Psoas muscle (tissue), 8 donors: ENCODE measurements at places on chromosomes 11 and 22. TPM values are rescaled to one million over a fixed set of nuclear protein-coding genes. Genes with fewer than 3 reads are reported as not detected.

GRCh38 chr11:119307219-119307618 is 9.7 kb downstream of the MCAM start:
- no peak for DNase-seq

DNA sequence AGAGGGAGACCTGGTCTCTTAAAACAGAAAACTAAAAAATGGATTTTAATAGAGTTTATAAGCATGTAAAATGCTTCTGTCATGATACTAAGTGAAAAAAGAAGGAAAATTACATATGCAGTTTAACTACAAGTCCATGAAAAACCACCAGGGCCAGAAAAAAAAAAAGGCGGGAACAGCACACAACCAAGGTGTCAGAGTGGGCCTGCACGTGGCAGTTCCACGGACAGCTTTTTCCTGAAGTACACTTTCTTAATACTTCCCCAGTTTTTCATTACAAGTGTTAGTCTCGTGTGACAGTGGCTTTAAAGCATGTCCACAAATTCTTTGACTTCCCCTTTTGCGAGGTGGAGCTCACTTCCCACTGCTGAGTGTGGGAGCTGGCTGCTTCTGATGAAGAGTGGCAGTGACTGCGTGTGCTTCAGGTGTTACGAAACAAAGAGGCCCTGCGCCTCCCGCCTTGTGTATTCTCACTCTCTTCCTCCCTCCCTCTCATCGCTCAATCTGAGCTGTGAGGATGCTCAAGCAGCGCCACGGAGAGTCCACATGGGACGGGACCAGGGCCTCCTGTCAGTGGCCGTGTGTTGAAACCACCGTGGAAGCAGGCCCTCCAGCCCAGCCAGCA is 16.4 kb downstream of the PPM1F start:
- peak; percentile 46 for DNase-seq

DNA sequence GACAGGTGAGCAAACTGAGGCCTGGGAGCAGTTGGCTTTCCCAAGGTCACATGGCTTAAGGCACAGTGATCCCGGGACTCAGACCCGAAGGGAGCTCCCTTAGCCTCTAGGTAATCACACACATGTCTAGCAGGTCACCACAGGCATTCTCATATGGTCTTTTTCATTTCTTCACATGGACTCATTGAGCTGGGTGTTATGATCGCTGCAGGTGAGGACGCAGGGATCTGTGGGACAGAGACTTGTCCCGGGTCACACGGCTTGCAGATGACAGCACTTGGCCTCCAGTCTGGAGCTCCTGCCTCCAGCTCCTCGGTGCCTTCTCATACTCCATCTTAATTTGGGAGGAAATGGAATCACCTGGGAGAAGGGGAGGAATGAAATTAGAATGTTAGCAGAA is 23.6 kb upstream of the CACNG2 start:
- DNase-seq = no peak

DNA sequence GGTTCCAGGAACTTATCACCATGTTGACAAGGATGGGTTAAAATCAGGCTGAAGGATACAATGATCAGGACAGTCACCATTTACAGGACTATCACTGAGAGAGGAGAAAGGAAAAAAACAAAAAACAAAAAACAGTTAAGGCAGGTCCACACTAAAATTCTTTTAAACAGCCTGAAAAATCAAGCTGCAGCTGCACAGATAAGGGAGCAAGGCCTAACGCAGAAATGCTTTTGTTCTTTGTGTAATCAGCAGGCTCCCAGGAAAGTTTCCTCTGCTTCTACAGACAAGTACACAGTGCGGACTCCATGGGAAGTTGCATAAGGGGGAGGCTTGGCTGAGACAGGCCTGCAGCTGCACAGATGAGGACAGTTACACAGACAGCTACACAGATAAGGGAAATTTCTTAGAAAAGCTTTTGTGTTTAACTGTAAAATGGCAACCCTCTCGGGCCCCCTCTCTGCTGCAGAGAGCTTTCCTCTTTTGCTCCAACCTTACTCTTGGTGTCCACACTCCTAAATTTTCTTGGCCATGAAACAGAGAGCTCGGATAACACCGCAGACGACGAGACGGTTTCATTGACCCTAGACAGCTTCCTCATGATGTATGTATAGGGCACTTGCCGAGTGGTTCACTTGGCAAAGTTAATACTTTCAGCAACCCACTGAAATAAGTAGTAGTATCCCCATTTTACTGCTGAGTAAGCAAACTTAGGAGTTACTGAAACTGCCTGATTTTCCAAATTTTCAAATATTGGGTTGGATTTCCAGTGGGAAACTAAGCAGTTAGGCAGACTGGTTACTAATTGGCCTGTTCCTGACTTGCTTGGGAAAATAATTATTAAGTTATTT is 45.5 kb downstream of the PIWIL3 start:
- DNase-seq = no peak

DNA sequence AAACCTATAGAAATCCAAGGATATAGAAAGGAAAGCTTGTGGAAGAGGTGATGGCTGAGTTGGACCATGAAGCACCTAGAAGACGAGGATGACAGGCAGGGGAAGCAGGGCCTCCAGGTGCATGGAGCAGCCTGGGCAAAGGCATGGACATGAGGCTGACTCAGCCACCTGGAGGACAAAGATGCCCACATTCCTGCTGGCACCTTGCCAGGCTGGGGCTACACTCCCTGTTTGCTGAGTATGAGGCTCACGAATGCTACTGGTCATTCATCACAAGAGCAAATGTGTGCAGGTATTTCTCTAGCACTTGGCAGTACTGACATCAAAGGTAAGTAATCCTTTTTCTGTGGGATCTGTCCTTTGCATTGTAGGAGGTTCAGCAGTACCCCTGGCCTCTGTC is 7.1 kb upstream of the SCGB2A1 start:
- no peak for DNase-seq

DNA sequence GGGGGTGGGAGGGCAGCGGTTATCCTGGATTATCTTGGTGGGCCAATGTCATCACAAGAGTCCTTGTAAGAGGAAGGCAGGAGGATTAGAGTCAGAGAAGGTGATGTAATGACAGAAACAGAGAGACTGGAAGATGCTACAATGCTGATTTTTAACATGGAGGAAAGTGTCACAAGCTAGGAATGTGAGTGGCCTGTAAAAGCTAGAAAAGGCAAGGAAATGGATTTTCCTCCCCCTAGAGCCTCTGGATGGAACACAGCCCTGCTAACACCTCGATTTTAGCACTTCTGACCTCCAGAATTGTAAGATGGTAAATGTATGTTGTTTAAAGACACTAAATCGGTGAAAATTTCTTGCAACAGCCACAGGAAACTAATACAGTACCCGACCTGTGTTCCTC is 109.3 kb downstream of the MN1 start:
- no peak for DNase-seq

- DNase-seq = no peak
Observed at GRCh38 chr11:18071098-18071705, 25.1 kb upstream of the TPH1 start.

DNA sequence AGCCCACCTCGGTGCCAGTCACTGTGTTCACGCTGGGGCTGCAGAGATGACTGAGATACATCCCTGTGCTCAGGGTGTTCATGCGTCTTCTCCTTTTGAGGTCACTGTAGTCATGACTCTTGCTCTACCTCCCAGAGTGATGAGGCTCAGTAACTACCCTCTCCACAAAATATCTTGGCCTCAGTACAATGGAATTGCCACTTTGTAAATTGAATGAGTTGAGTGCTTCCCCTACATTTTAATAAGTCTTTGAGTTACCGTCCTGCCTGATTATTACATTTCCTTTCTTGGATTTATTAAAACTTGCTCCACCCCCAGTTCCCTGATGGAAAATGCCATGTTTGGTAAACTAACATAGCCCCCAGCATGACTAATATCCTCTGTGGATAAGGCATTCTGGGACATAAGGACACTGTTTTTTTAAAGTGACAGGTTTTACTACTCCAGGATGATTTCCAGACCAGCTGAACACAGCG is 15.9 kb downstream of the PRSS23 start:
- DNase-seq = no peak

DNA sequence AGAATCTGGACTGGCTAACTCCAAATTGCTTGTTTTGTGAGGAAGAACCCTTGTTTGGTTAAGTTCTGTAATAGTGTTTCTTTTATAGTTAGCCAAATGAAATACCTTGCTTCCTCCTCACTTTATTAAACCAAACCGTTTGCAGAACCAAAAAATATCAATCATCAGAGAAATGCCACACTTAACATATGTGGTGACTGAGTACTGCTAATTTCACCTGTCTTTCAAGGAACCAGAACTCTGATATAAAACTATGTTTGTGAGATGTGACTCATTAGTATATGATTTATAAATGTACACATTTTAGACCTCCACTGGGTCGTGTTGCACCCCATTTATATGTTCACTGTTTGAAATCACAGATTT is 119.9 kb downstream of the PGR start:
- no peak for DNase-seq

- peak; percentile 88 for DNase-seq
Observed at GRCh38 chr11:118911880-118912741, 13.6 kb downstream of the BCL9L start.

DNA sequence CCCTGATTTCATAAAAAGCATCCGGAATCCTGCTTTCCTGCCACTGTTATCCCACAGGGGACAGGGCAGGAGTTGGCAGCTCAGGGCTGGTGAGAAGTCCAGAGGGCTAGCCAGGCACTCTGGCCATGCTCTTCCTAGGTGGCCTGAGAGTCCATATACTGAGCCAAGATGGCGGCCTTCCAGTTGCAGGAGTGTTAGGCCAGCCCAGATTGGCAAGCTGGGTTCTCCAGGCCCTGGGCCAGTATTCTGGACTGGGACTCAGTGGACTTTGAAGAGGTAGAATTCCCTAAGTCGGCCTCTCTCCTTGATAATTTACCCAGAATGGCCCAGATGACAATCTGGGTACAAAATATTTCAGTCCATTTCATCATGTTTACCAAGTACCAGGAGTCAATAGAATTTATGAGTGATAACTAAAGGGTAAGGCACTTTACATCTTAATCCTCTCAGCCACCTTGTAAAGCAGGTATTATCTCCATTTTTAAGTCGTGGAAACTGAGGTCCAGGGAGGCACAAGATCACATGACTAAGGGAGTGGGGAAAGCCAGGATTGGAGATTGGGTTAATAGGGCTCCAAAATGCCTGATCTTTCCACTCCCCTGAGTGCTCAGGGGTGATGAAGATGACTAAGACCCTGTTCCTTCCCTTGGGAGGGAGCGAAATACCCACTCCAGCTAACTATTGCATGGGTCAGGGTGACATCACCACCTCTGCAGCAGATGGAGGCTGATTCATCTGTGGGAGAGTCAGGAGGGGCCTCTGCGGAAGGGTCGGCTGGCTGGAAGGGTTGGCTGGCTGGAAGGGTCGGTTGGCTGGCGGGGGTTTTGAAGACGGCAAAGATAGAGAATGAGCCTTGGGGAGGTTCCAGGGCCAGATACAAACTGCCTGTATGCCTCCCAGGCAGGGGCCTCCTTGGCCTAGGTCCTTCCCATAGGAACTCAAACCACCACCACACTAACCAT is 1.2 kb upstream of the MICALL1 start:
- DNase-seq = peak; percentile 61

- DNase-seq = no peak
Observed at GRCh38 chr11:15563054-15563453, 448.3 kb downstream of the INSC start.

DNA sequence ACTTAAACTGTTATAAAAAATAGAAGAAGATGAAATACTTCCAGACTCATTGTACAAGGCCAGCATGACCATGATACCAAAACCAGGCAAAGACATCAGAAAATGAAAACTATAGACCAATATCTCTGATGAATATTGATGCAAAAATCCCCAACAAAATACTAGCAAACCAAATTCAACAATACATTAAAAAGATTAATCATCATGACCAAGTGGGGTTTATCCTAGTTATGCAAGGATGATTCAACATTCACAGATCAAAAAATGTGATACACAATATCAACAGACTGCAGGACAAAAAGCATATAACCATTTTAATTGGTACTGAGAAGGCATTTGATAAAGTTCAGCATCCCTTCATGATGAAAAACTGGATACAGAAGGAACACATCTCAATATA is 824.5 kb upstream of the RAG2 start:
- DNase-seq = no peak

GRCh38 chr11:90916706-90917105 is 693.9 kb upstream of the CHORDC1 start:
- DNase-seq = no peak

- no peak for DNase-seq
Observed at GRCh38 chr11:15750535-15751308, 605.6 kb downstream of the SOX6 start.

DNA sequence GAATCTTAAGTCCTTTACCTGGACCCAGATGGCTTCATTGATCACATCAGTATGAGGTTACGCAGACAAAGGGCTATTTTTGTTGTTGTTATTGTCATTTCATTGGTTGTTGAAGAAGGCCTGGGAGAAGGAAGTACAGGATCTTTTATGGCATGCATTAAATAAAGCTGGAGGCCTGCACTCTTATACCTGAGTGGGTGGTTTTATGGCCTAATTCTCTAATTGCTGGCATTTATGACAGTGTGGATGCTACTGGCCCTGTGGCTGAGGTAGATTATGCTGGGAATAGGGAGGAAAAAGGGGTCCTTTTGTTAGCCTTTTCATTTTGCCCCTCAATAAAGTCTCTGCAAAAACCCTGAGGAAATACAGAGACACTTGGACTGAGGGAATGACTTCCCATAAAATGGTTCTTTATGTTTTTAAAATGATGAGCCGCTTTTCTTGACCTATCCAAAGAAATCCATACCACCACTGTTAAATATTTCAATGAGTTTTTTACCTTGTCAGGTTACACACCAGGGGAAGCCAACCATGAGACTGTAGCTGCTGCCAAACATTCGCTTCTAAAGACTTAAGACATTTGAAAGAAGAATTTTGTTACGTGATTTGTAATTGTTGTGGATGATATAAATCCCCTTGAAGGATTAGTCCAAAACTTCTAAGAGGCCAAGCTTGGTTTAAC is 6.8 kb downstream of the KMT2A start:
- no peak for DNase-seq

GRCh38 chr11:75147875-75148263 is 3.0 kb upstream of the SLCO2B1 start:
- DNase-seq = peak; percentile 67

GRCh38 chr11:83092488-83093384 is 21.0 kb upstream of the RAB30 start:
- peak; percentile 64 for DNase-seq

Gene ETS1
- 27.3 TPM for total RNA-seq

Gene CRYBB3
- not detected for total RNA-seq

Gene CCDC73
- total RNA-seq = not detected

Gene ZNF280A
- not detected for total RNA-seq

Gene TSPAN18
- 8.0 TPM for total RNA-seq

Gene GRAMD1B
- total RNA-seq = 8.9 TPM

Gene TMEM151A
- total RNA-seq = not detected

Gene SUSD2
- 1.6 TPM for total RNA-seq

Gene OR10A3
- not detected for total RNA-seq

Gene C22orf15
- not detected for total RNA-seq

Gene TNRC6B
- total RNA-seq = 49.4 TPM

Gene IGLL5
- total RNA-seq = not detected

Gene PRODH
- total RNA-seq = 4.5 TPM
